Activated T-helper 1 cell treated with anti-CD3 and anti-CD28 coated beads, Interleukin-2, amount 50 U/mL, for 16 hours (primary cell): ENCODE measurements at places on chromosomes 11 and 22.

GRCh38 chr22:35205961-35206360, 51.3 kb upstream of the HMGXB4 start:
- DNase-seq, result no peak

- DNase-seq, result no peak
Measured at GRCh38 chr11:113677685-113678084, 28.4 kb downstream of the TMPRSS5 start.

DNA sequence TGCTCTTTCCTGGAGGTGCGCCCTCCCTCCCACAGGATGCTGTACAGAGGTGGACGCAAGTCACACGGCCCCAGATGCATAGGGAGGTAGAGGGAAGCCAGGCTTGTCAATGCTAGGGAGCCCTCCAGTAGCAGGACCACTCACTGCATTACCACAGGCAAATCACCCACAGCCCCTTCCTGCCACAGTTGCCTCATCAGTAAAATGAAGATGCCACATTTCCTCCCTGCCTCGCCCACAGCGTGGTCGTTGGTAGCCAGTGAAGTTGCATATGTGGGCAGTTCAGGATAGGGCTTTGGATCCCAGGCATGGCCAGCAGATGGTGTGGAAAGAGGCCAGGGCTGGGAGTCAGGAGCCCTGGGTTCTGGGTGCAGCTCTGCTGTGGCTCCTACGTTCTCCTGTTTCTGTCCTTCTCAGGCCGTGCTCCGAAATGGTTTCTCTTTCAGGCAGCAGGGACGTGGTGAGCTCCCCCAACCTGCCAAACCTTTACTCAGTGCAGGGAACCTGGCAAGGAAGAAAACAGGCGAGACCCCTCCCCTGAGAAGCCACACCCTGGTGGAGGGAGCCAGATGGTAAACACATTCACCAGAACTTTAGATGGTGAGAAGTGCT, 22.6 kb downstream of the DAGLA start:
- no peak for DNase-seq

- DNase-seq, result no peak
Measured at GRCh38 chr11:79182794-79183193, 258.0 kb downstream of the TENM4 start.

- DNase-seq, result no peak
Measured at GRCh38 chr11:8989453-8989852, 14.3 kb downstream of the NRIP3 start.

- DNase-seq, result no peak
Measured at GRCh38 chr22:44869196-44869595, 116.8 kb downstream of the ARHGAP8 start.

GRCh38 chr11:124538019-124538418, 5.4 kb downstream of the OR8B12 start:
- no peak for DNase-seq

GRCh38 chr11:93895106-93895862, 44.9 kb upstream of the VSTM5 start:
- no peak for DNase-seq

DNA sequence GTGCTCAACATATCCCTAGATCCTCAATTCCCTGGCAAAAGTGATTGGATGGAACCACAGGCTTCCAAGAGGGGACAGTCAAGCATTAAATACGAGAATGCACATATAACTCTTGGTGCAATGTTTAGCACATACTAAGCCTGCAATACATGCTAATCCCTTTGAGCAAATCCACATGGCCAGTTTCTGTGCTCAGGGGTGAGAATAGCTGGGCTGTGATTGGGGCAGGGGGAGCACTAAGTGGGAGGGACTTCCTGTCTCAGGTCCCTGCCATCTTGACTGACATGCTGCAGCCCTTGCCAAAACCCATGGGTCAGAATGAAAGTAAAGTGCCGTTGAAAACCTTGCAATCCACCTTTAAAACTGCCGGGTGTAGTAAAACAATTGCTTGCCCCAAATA, 2.7 kb upstream of the ADAMTS15 start:
- no peak for DNase-seq

DNA sequence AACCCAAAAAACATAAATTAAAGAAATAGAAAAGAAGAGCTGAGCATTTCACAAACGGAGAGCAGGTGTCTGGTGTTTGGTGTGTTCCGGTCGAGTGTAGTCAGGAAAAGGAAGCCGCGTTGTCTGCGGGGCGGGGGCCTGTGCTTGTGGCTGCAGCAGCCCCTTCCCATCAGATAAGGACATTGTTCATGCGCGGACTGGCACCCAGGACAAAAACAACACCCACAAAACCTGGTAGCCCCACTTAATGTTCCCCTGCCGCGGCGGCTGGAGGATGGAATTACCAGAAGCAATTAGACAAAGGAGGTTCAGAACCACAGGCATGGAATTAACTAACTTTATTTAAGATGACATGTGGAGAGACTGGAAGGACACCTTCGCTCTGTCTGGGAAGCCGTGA, 29.9 kb downstream of the KRTAP5-5 start:
- DNase-seq, result no peak

- DNase-seq, result no peak
Measured at GRCh38 chr11:104073950-104074705, 37.7 kb downstream of the DDI1 start.

- peak; percentile 68 for DNase-seq
Measured at GRCh38 chr22:39661842-39662685, 91.5 kb downstream of the CACNA1I start.

DNA sequence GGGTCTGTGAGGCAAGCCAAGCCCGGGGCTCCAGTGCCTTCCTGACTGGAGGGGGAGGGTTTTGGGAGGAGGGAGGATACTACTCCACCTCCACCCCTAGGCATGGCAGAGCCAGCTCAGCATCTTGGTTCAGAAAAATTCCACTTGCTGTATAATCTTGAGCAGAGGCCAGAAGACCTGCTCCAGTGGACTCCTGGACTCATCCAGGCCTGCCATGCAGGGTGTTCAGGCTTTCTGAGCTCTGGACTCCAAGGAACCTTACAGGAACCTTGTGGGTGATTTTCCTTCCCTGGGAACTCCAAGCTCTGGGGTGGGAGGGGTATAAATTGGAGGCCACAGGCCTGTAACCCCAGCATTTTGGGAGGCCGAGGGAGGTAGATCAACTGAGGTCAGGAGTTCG, 9.4 kb downstream of the CSDC2 start:
- no peak for DNase-seq

- no peak for DNase-seq
Measured at GRCh38 chr22:47375621-47376321, 613.3 kb downstream of the TBC1D22A start.

GRCh38 chr11:98734686-98735085, 286.1 kb upstream of the CNTN5 start:
- no peak for DNase-seq

- no peak for DNase-seq
Measured at GRCh38 chr11:33646629-33647028, 54.0 kb downstream of the C11orf91 start.

DNA sequence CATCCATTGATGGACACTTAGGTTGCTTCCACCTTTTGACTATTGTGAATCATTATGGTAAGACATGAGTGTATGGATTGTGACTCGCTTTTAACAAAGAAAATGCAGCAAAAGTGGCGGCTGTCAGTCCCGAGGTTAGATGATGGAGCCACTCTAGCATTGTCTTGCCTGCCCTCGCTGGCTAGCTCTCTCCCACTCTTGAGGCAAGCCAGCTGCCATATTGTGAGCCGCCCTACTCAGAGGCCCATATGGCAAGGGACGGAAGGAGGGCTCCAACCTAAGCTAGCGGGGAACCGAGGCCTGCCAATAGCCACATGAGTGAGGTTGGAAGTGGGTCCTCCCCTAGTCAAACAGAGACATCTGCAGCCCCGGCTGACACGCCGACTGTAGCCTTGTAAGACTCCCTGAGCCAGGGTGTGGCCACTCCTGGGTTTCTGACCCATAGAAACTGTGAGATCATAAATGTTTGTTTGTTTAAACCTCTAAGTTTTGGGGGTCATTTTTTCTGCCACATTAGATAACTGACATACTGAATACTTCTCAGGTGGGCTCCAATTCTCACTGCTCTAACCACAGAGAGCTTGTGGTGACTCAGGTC, 160.2 kb downstream of the LDLRAD3 start:
- DNase-seq, result no peak

DNA sequence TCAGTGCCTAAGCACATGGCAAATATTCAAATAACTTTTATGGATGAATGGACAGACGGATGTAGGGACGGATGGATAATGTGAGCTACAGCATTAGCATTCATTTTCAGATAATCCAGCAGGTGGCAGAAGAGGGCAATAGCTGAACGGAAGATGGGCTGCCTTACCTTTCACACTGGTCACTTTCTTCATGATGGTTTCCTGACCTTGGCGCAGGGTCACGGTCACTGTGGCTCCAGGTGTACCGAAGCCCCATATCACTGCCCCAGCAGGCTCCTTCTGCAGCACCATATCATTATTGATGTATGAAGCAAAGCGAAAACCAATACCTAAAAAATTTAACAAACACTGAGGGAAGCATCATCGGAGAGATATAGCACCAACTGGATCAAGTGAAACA, 4.3 kb downstream of the SIAE start:
- DNase-seq, result no peak

DNA sequence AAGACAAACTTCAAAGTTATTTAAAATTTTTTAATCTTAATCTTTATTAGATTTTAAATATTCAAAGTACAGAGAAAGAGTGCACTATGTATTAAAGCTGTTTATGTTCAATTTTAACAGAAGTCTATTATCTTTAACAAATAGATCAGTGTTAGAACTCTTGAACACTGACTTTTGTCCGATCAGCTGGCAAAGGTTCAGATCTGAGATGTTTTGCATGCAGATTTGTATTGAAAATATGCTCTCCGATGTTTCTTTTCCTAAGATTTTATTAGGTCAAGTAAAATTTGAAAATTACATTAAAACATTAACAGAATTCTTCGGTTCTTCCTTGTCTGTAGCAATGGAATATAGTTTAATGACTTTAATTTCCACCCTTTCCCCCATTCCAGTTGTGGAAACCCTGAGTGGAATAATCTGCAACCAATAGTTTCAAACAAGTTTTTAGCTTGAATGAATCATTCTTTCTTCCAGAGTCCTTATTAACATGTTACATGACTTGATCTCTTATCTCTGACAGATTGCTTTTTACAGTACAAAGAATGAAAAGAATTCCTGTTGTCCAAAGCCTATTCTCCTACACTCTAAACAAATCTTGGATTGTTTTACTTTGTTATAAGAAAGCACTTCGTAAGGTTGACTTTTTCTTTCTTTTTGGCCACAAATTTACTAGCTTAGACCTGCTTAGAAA, 11.4 kb upstream of the TCP11L1 start:
- no peak for DNase-seq

GRCh38 chr11:119518746-119519730, 96.1 kb upstream of the THY1 start:
- DNase-seq, result no peak

GRCh38 chr11:1009991-1010390, 26.5 kb downstream of the MUC6 start:
- no peak for DNase-seq

GRCh38 chr11:79708319-79708932, 267.6 kb upstream of the TENM4 start:
- DNase-seq, result no peak

DNA sequence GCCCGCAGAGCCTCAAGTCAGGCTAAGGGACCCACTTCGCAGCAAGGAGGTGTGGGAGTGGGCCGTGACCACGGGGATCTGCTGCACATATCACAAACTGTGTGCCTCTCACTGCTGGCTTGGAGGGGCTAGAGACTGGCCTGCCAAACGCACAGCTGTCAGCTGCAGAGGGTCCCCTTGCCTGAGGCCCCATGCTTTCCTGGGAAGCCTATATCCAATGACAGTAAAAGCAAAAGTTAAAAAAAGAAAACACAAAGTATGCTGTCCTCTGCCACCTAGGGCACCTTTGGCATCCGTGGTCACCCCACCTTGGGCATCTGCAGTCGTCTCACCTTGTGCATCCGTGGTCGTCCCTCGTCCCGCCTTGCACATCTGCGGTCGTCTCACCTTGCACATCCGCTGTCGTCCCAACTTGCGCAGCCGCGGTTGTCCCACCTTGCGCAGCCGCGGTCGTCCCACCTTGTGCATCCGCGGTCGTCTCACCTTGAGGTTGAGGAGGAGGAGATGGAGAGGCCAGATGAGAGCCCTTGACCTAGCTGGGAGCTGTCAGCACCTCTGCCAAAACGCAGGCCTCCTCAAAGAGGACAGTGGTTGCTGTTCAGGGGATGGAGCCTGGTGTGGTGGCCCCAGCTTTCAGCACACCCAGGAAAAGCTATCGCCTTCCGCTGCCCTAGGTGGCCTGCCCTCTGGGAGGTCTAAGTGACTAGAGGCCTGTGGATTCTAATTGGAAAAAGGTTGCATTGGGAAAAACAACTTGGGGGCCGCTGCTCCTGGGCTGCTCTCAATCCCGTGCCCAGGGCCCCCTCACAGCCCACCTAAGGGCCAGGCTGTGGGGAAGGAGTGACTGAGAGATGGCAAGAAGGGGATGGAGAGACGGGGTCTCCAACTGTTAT, 90.5 kb downstream of the MYEOV start:
- DNase-seq, result no peak

DNA sequence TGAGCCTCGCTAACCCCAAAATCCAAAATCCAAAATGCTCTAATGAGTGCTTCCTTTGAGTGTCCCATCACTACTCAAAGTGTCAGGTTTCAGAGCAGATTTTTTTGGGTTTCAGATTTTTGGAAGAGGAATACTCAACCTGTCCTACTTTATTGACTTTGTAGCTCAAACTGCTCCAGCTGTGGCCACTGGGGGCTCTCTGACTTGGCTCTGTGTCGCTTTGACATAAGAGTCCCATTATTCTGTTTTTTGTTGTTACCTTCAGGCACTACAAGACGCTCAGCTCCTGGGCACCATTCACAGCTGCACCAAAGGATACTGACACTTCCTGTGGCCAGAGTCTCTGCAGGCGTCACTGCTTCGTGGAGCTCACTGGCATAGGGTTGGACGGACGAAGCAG, 41.1 kb downstream of the PHF21B start:
- DNase-seq, result no peak

DNA sequence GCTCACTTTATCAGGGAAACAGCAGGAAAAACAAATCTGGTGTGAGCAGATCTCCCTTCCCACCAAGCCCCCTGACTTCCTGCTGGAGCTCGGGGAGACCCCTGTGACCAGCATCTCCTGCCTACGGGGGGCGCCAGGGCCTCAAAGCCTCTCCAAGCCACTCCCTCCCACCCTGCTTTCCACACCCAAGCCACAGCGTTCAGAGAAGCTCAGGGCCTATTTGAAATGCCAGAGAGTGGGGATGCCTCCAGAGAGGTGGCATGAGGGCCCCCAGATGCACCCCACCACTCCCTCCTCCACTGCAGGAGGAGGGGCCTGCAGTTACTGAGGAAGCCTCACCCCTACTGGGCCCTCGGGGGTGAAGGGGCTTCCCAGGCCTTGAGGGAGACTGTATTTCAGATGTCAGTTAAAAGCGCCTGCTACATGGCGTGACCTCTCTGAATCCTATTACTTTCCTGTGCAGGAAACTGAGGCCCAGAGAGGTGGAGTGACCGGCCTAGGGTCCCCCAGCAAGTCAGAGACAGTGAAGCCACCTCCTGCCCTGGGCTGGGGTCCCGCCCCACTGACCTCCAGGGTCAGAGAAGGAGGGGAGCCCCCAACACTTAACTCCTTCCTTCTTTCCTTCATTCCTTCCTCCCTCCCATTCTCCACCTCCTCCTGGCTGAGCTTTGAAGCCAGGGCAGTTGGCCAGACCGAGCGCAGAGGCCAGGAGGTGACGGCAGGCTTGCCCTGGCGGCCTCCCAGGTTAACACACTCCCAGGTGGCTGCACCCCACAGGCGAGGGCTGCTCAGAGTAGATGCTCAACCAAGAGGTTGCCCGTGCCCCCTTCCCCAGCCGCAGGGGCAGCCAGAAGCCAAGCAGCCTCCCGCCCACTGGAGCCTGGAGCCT, 6.0 kb upstream of the CDKN1C start:
- DNase-seq, result no peak
